ENCODE measurements at places on chromosomes 11 and 22.

GRCh38 chr11:30478923-30479322 is 107.2 kb downstream of the MPPED2 start:
- DNase-seq: no peak

DNA sequence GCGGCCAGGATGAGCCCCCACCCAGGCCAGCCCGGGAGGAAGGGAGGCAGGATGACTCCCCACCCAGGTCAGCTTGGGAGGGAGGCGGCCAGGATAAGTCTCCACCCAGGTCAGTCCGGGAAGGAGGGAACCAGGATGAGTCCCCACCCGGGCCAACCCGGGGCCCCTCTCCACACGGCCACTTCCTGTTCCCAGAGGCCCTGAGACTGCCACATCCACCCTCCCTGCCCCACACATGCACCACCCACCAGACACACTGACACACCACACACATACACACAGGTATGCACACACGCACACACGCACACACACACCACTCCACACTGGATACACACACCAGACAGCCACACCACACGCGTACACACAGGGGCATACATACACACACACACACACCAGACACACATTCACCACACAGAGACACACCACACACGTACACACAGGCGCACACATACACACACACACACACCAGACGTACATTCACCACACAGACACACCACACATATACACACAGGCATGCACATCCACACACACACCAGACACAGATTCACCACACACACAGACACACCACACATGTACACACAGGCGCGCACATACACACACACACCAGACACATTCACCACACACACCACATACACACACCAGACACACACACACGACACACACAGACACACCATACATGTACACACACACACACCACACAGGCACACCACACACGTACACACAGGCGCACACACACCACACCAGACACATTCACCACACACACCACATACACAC is 84.9 kb upstream of the PRR5 start:
- no peak for DNase-seq

- no peak for DNase-seq
These were observed 26.5 kb upstream of the PRDM10 start for GRCh38 chr11:130029137-130029536.

GRCh38 chr22:21927174-21927823 is 25.3 kb downstream of the PPM1F start:
- no peak for DNase-seq

DNA sequence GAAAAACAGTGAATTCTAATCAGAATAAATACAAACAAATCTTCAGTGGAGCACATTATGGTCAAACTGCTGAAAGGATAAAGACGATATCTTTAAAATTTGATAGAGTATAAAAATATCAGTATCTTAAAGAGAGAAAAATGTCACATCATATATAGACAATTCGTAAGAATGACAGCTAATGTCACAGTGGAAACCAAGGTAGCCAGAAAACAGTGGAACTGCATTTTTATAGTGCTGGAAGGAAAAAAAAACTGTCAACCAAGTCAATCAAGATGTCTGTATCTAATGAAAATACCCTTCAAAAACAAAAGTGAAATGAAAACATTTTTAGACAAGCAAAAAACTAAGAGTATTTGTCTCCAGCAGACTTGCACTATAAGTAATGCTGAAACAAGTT is 73.4 kb upstream of the HMGXB4 start:
- no peak for DNase-seq

DNA sequence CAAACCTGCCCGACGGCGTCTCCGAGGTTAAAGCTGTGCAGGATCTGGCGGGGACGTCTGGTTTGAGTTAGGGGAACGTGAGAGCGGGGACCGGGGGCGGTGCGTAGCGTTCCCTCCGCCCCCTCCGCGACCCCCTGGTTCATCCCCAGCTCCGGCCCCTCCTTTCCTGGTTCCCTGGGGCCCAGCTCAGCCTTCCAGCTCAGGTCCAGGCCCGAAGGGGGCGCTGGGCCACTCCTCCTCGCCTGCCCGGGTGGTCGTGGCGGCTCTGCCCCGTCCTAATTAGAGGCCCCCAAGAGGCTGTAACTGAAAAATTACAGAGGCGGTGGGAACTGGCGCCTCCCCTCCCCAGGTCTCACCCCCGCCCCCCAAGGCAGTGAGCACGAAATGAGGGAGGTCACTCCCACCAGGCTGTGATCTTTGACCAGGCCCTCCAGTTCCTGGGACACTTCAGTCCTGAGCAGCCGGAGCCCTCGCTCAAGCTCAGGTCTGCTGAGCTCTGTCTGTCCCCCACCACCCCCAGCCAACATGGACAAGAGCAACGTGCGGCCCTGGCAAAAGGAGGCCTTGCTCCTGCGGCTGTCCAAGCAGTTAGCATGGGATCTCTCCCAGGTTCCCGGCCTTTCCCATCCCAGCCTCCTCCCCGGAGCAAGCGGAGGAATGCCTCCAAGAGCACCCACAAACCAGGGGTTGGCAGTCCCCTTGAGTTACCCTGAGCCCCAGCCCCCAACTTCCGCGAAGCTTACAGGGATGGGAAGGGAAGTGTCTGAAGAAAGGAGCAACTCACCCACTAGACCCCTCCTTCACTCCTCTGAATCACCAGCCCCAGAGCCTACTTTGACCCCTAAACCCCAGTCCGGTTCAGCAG is 3.3 kb downstream of the CD248 start:
- DNase-seq: no peak

DNA sequence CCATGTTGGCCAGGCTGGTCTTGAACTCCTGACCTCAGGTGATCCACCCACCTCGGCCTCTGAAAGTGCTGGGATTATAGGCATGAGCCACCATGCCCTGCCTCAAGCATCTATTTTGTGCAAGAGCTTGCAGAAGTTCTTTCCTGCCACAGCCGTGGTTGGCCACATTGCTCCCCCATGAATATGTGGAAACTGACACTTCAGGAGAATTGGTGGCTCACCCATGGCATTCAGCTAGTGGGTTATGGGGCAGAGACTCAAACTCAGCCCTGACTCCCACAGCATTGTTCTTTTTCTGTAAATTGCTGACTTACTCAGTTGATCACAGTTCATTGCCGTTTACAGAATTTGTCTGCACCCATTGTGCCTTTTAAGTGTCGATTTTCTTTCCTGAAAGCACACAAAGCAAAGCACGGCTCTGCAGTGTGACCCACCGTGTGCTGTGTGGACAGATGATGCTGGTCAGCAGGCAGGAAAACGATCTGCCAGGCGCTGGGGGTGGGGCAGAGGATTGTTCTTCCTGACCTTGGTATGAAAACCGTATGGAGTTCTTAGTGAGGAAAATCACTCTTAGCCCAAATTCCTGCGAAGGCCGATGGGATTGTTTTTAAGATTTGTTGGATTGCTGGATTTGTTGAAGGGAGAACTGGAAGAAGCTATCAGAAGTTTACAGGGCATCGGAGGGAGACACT is 115.6 kb downstream of the PTPRJ start:
- no peak for DNase-seq

All from GM13976 (cell line).